ENCODE measurements at places on chromosomes 2 and 18.

DNA sequence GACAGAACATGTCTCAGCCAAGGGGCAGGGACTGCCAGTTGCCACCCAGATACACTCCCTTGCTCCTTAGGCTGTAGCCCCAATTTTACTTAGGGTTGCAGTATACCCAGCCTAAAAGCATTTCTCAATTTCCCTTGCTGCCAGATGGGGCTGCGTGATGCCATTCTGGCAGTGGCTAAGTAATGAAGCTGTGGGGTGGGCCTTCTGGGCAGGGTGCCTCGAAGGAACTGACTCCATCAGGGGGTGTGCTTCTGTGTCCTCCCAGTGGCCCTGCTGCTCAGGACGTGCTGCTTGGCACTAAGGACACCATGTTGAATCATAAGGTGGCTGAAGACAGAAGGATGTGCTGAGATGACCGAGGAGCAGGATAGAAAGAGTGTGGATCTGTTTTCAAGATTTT is 74.2 kb downstream of the VWA3B start:
- no peak for DNase-seq

DNA sequence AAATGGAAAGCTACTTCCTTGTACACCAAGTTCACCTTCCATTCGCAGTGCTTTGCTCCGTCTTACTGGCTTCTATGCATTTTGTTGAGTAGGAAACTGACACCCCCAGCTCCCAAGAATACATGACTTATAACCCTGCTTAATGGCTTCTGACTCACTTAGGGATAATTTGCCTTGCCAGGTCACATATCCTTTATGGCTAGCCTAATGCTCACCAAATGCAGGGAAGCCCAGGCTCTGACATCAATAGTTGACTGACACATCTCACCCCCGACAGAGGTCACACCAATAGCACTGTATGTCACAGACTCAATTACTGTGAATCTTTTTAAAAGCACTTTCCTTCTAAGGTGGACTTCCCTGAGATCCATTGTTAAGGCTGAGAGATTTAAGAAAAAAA is 147.2 kb downstream of the DTNA start:
- DNase-seq: no peak

- no peak for DNase-seq
These were observed 155.2 kb downstream of the TWIST2 start for GRCh38 chr2:239002954-239003623.

DNA sequence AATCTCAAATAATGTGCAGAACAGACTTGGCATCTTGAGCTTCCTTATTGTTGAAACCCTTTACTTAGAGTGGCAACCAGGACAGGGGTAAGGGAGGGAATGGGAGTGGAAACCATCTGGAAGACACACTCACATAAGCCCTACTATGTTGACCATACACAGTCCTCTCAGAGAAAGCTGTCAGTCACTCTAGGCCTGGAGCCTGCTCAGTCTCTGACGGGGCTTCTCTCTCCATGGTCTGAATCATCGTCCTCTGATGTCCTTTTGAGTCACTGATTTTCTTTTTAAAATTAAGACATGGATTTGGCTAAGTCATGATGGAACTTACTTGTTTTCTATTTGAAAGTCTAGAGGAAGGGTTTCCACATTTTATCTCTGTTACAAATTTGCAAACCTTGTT is 74.0 kb downstream of the MYO1B start:
- DNase-seq: no peak

GRCh38 chr2:78034706-78035105 is 512.5 kb upstream of the LRRTM4 start:
- no peak for DNase-seq

- no peak for DNase-seq
These were observed 25.9 kb downstream of the GREB1 start for GRCh38 chr2:11559786-11560155.

GRCh38 chr2:189824694-189825396 is 40.6 kb downstream of the PMS1 start:
- no peak for DNase-seq

- DNase-seq: no peak
These were observed 24.2 kb downstream of the RAPH1 start for GRCh38 chr2:203510941-203511305.

- no peak for DNase-seq
These were observed 18.5 kb upstream of the STEAP3 start for GRCh38 chr2:119205001-119205706.

- DNase-seq: no peak
These were observed 2.8 kb downstream of the PECR start for GRCh38 chr2:216078776-216079175.

- no peak for DNase-seq
These were observed 77.6 kb downstream of the SMIM21 start for GRCh38 chr18:75349668-75350511.

- DNase-seq: no peak
These were observed 587.9 kb downstream of the NRXN1 start for GRCh38 chr2:50443868-50444630.

DNA sequence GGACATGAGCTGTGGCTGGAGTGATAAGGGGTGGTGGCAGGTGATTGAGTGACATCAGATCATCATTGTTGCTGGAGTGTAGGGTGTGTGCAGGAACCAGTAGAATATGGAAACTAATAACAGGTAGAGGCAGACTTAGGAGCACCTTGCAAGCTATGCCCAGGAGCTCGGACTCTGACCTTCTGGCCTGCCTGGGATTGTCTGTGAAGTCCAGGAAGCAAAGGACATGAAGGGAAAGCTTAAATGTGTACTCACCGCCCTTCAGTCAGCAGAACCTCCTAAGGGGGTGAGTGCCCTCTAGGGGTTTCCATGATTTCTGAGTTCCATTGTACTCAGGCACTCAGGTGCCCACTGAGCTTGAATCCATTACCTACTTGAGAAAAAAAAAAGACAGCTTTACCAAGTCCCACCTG is 104.2 kb downstream of the CRIM1 start:
- DNase-seq: no peak

DNA sequence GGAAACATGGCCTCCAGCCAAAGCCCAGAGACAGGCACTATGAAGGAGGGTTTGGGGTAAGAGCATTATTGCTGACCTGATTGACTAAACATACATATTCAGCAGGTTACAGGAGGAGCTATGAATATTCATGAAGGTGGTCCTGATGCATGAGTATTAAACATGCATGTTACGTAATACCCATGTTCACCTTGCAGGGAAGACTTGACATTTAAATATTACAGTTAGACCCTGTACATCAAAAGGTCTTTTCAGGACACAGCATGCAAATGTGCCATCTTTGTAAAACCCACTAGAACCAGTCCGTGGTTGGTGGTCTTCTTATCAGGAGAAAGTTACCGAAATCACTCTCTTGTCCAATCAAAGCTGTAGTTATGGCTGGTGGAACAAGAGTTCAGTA is 59.9 kb downstream of the XRCC5 start:
- no peak for DNase-seq

DNA sequence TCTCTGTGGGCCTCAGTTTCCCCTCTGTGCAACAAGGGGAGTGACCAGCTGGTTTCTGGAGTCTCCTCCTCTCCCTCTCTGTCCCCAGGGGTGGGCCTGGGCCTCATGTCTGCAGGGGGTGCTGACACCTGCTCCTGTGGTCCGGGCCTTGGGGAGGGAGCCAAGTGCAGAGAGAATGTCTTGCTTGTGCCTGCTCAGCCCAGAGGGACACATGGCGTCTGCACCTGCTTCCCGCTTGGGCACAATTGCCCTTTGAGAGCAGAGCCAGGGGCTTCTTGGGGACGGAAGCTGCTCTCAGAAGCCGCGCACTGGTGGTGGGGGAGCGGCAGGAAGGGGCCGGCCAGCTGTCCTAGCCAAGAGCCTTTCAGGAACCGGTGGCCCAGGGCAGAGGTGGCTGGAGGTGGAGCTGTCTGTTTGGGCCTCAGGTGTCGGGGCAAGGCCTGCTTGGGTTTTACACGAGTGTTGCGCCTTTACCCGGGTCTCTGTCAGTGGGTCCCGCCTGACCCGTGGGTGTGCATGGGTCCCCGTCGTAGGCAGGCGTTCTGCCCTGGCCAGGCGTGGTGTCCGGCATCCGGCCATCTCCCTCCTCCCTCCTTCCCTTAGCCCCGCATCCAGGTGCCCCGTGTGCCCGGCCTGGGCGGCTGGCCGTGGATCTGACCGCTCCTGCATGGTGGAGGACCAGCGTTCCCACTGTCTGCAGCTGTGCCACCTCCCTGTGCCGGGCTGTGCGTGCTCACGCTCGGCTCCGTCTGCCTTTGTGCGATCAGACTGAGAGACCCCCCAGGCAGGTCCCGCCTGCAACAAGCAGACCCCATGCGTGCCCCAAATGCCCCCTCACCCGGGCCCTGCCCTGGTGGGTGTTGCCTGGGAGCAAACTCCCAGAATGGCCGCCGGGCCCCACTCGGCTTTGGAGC is 4.0 kb downstream of the NEU4 start:
- no peak for DNase-seq

DNA sequence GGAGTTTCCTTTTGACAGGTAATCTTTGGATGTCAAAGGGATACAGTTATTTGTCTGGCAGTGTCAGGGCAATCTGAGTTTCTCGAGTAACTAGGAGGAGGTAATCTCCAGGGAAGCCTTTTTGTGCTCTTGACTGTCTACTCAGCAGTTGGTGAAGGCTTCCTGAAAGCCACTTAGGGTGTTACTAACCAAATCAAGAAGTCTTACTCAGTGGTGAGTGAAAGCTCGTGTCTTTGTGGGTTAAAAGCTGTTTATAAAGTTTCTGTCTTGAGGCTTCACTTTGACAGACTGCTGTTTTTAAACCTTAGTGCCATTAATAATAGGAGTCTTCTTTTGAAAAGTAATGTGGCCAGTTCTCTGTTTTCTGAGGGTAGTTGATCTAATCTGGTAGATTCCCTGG is 1.7 kb downstream of the THSD7B start:
- no peak for DNase-seq

DNA sequence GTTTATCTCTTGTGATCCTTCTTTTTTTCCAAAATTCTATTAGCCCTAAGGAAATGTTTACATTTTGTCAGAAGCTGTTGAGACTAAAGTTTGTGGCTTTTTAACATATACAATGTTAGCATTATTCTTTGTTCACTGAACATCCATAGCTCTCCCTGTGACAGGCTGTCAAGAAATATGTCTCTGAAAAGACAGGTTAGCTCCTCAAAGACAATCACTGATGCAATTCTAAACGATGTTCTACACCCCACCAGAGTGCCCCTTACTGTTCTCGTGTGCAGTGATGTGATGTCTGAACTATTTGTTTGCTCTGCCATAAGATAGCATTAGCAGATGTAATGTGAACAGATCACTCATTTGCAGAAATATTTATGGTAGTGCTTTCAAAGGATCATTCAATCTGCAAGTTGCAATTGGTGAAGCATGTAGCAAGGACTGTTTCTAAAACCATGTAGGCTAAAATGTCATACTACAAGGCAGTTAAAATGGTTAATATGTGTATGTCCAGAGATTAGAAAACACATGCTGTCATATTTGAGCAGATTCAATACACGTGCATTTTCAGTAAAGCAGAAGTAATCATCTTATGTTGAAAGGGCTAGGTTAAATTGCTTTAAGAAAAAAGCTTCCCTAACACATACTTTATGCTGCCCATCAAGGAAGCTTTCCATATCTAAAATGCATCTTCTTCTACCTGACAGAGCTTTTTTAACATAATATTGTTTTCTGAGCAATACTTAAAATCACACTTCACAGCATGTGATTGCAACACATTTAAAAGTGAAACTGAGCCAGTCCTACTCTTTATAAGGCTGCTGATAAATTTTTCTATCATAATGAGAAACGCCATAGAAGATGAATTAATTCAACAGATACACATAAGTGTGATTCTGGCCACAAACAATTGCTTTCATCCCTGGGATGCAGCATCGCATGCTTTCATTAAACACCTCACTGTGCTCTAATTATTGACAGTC is 285.7 kb upstream of the UBE2E3 start:
- no peak for DNase-seq

GRCh38 chr18:78242254-78242643 is 737.4 kb upstream of the SALL3 start:
- no peak for DNase-seq

- no peak for DNase-seq
These were observed 42.9 kb downstream of the TMEFF2 start for GRCh38 chr2:192151853-192152252.

DNA sequence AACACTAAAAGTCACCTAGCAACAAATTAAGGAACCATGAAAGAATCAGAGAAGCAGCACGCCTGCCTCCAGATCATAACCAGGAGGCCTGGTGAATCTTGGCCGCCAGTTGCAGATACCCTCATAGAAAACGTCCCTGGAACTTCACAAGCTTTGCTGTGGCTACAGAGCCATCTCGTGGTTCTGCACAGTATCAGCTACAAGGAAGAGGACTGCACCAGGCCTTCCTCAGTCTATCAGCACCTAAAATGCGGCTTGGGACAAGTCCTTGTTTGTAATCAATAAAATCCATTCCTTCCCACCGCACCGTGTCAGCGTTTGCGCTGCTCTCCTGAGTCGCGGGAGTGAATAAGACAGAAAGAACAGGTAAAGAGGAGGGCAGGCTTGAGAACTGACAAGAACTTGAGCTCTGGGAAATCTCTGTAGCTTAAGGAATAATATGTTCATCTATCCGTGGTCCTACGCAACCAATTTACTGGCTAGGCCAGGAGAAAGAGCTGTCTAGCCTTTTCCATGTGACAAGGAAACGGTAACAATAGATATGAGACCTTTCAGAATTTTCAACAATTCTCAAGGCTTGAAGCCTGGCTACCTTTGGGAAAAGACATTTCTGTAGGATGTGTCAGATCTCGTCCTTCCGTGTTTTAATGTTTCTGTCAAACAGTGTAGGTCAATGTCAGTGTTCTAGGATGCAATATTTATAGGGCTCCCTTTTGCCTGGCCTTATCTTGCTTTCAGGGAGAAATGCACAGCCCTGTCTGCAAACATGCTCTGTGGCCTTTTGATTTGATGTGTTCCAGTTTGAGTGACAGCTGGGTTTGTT is 128.5 kb upstream of the RAB12 start:
- no peak for DNase-seq

GRCh38 chr18:34650121-34650545 is 60.0 kb upstream of the DTNA start:
- DNase-seq: no peak

GRCh38 chr2:143139835-143140393 is 10.7 kb downstream of the ARHGAP15 start:
- DNase-seq: no peak

- no peak for DNase-seq
These were observed 49.9 kb upstream of the AFF3 start for GRCh38 chr2:100192300-100192699.

DNA sequence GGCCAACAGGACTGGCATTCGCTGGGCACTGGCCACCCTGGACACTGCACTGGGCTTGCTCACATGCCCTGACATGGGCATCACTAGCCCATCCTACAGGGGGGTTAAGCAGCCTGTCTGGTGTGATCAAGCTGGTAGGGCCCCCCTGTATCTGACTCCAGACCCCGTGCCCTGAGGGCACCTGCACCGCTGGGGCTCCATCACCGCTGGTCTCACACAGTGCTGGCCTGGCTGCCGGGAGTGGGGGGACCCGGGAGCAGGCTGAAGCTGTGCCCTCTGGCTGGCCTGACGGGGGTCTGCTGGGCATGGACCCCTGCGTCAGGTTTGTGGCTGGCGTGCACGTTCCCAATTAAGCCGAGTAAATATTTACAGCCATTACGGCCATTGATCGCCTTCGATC is 32.3 kb downstream of the KCNIP3 start:
- no peak for DNase-seq

Data from stimulated activated CD4-positive, alpha-beta T cell treated with anti-CD3 and anti-CD28 coated beads, Interleukin-1b, Interleukin-23, amount 100 ng/mL, for 48 hours (primary cell).